Uterus (tissue), 4 donors: ENCODE measurements at places on chromosomes 16 and 17. TPM values are rescaled to one million over a fixed set of nuclear protein-coding genes. Genes with fewer than 3 reads are reported as not detected.

NAGS gene
- total RNA-seq, result 1.8 TPM

GRCh38 chr16:47477679-47478078 is 16.5 kb downstream of the PHKB start:
- no peak for DNase-seq

GRCh38 chr17:70128727-70129238 is 40.5 kb upstream of the KCNJ2 start:
- DNase-seq, result no peak

- DNase-seq, result no peak
Observed at GRCh38 chr17:72119873-72120641, 763 bp upstream of the SOX9 start.
